ENCODE measurements at places on chromosomes 12 and 14. TPM values are rescaled to one million over a fixed set of nuclear protein-coding genes. Genes with fewer than 3 reads are reported as not detected.

GRCh38 chr14:67389275-67389674, 22.7 kb downstream of the PLEK2 start:
- no peak for DNase-seq

DNA sequence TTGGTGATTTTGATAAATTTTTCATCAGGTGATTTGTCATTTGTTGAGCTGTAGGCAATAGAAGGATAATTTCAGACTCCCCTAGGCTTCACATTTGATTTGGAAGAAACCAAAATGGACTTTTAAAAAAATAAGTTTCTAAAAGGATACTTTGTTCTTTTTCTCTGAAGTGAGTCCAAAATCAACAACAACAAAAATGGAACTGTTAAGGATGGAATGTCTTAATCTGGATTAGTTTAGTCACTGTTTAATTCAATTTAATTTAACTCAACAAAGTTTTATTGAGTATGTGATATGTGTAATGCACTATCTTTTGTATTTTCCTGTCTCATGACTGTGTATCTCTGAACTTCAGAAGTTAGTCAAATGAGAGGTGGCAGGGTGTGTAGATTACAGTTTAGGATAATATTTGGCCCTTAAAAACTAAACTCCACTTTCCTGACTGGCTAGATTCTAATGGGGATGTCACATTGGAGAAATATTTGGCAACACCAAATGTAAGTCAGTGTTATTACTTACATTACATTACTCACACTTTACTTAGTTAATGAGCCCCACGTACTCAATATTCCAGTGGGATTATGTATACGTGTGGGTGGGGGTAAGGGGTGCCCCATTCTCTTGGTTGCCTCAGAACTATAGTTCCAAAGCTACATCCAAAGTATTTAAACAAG, 209.7 kb downstream of the BCAT1 start:
- DNase-seq = no peak

DNA sequence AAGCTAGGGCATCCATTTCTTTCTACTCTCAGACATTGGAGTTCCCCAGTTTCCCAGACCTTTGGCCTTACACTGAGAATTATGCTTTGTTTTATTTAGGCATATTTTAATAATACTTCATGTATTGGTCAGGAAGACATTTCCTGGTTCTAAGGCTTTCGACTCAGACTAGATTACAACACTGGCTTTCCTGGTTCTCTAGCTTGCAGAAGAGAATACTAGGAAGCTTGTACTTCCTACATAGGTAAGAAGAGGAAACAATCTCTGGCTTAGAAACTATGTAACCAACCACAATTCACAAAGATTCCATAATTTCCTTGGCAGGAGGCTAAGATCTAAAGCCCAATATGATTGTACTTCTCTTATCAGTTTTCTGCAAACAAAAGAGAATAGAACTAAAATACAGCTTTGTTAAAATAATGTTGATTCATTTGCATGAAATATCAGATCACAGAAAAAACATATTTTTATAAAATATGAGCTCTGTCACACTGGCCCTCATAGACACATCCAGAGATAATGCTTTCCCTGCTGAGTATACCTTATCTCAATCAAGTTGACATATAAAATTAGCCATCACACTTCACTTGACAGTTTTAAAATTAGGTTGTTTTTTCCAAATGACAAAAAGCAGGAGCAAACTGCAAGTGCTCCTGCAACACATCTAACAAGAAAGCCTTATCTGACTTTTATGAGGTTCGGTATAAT, 30.5 kb downstream of the CLEC2D start:
- DNase-seq = no peak

DNA sequence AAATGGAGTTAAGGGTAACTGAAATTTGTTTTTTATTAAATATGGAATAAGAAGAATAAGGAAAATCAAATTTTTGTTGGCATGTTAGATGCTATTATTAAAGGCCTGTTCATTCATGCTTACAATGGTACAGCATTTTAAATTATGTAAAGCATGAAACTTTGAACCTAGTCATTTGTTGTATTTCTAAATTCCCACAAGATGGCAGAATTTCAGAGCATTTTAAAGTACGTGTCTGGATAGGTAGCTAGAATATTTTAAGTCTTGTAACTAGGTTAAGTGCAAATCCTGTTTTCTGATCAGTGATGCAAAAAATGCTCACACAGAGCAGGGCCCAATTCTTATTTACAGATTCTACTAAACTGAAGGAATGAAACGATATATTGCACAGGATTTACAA, 585.6 kb upstream of the MIS18BP1 start:
- DNase-seq = no peak

- no peak for DNase-seq
Observed at GRCh38 chr12:83008703-83009102, 322.0 kb downstream of the TMTC2 start.

DNA sequence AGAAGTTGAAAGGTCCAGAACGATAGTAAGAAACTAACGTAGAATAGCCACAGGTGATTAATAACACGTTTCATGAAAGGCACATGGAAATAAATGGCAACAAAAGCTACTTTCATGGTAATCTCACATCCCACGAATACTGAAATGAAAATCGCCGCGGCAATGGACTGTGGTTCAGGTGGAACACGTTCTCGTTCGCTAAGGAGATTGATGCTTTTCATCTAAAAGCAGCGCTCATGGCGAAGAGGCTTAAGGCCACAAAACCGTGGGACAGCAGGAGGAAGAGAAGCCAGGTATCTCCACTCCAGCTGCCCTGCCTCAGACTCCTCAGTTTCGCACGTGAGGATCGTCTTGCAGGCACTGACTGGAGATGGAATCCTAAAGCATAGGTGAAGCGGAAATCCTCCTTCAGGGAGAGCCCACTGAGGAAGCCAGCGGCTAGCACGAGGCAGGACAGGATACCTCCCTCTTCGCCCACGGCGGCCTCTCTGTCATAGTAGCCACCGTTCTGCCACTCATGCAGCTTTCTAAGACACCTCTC, 696 bp upstream of the GPHN start:
- no peak for DNase-seq

DNA sequence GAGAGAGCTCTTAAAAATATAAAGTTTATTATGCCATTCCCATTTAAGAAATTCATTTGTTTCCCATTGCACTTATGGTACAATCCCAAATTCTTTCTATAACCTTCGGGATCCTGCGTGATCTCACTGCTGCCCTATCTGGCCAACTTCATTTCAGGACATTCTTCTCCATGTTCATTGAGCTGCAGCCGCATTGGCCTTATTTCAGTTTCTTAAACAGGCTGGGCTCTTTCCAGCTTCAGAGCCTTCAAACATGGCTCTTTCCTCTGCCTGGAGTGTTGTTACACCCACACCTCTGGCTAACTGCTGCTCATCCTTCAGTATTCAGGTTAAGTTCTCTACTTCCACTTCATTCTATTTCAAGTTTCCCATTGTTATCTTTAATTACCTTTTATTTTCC, 58.5 kb upstream of the LRTM2 start:
- DNase-seq = no peak

GRCh38 chr14:77516126-77516525, 17.5 kb upstream of the ISM2 start:
- DNase-seq = no peak

- no peak for DNase-seq
Observed at GRCh38 chr12:6734506-6735387, 10.9 kb downstream of the COPS7A start.

PLEKHD1 gene
- total RNA-seq = not detected
